Stromal cell of bone marrow (primary cell): ENCODE measurements at places on chromosomes 4 and X.

GRCh38 chr4:169148885-169149284 lies 121.9 kb downstream of the SH3RF1 start:
- DNase-seq, result no peak

DNA sequence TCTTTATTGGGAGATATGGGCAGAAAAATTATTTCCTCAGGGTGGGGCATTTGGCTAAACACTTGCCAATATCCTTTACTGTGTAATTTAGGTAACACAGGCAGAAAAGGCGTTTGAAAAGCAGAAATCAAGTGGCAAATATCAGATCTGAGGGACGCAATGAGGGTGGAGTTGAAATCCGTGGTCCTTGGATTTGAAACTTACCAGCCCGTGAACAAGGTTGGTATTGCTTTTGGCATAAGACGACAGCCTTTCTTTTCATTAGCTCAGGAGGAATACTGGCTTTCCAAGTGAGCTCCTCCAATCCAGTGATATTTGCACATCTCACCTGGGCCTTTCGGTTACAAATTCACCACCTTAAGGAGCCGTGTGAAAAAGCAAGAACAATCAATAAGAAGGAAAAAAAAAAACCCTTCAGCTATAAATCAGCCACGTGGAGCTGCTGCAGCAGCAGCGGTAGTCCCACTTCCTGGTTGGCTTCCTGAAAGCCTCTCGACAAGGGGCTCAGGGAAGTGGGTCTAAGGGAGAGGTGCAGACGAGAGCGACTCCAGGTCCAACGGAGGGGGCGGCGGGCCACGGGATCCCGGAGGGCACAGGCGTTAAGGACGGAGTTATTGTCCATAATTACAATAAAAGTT lies 734 bp upstream of the GALNT7 start:
- no peak for DNase-seq

DNA sequence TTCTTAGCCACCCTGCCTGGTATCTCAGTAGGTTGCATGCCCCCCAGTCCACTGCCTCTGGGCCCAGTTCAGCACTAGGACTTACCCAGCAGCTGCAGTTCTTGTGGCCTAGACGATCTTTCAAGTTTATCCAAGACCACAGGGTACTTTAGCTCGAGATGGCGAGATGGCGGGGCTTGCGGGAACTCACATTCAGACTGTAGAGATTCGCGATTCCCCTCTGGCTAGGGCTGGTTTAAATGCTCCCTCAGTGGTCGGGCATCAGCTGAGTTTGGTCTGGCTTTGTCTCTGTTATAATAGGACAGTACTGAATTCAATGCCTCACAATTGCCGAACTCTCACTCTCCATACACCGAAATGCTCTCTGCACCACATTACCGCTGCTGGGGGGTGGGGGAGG lies 18.4 kb upstream of the RFC1 start:
- DNase-seq, result no peak

DNA sequence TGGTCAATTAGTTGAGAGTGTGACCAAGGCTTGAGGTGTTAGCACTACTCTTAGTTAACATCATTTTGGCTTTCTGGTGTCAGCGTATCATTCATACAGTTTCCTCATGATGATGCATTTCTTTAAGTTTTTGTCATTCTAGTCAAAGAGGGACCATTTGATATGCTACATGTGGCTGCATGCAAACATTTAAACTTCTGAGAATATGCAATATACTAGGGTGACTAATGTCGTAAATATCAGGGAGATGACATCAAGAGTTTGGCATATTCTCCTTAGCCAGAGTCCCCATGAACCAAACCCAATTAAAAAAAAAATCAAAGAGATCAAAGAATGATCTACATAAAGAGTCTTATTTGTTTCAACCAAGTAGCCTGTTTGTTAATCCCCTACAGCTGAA lies 537.4 kb upstream of the PCDH7 start:
- DNase-seq, result no peak

DNA sequence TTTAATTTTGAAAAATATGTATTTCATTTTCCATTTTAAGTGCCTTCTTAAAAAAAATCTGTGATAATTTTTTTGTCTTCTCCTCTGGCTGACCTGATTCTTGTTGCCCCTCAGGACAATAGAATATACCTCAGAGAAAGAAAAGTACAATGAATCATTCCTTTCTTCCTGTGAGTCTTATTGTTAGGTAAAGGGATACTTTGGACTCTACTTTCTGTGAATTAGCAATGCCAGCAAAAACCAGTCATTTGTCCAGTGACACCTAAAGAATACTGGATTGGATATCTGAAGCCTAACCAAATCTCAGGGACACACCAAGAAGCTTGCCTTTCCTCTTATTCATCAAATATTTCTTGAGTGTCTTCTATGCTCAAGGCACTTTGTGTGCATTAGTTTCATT lies 102.1 kb downstream of the AREG start:
- no peak for DNase-seq

DNA sequence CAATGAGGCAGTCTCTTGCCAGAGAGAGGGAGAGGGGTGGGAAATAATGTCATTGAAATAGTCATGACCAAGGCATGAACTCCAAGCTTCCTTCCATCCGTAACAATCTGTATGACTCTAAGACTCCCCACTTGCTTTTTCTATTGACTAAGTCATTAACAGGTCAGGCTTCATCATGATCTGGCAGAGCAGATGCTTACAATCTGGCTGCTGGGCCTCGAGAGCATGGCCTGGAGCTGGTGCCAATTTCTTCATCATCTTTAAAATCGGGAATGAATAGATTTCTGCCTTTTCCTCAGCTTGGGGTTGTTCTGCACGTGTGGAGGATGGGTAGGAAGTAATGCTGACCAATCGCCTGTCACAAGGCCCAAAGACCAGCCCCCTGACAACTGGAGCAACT lies 280.6 kb upstream of the CLNK start:
- peak; percentile 7 for DNase-seq

DNA sequence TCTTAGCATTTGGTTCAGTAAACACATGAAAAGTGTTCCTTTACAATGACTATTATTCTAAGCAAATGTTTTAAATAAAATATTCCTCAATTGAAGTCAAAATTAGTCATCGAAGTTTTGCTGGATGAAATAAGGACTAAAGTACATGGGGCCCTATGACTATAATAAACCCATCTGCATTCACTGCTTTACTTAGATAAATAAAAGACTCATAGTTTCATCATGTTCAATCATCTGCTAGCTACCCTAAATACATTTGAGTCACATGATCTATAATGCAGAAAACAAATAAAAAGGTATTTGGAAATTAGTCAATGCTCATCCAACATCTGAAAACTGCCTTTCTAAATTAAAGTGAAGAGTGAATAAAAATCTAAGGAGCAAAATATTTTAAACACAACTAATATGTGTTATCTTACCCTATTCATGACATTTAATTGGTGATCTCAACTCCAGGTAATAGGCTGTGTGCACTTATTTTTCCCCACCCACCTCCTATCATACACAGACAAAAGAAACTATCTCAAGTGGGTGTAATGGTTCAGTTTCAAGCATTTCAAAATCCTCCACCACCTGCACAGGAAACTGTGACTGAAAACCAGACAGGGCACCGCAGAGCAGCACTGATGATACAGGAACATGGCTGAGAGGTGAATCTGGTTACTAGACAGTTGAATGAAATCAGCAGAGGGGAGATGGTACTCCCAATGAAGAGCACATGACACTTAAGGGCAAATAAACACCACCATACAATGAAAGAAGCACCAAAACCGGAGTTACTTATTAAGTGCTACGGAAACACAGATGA lies 78.6 kb downstream of the CAMK2D start:
- peak; percentile 39 for DNase-seq

GRCh38 chr4:58734030-58734674 lies 1624.0 kb upstream of the IGFBP7 start:
- no peak for DNase-seq

DNA sequence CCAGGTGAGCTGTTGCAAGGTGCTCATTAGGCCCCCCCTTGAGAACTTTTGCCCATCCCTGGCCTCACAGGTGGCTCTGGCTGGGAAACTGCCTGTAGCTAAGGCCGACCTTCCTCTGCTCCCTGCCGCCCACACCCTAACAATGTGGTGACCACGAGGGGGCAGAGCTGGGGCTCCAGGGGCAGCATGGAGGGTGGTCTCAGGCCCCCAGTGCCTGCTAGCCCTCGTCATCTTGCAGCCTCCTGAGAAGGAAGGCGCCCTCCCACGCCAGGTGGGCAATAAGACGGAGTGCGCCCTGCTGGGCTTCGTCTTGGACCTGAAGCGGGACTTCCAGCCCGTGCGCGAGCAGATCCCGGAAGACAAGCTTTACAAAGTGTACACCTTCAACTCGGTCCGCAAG lies 32.4 kb downstream of the ATP2B3 start:
- no peak for DNase-seq

- DNase-seq, result no peak
Measured at GRCh38 chr4:184455299-184455698, 19.1 kb downstream of the IRF2 start.

- DNase-seq, result no peak
Measured at GRCh38 chrX:40173143-40174000, 75.6 kb upstream of the BCOR start.

- DNase-seq, result no peak
Measured at GRCh38 chrX:39766855-39767254, 330.9 kb downstream of the BCOR start.

DNA sequence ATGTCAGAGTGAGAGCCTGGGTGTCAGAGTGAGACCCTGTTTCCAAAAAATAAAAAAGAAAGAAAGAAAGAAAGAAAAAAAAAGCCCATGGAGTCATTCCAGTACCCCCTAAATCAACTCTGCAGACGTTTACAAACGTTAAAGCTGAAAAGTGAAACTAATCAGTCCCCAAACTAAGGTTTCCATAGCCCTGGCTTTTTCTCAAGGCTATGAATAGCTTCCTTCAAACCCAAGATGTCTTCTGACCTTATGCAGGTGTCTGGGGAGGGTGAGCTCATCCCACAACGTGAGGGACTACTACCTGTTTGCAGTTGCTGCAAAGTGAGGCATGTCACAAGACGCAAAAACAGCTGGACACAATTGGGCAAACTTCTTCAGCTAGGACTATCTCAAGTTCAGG lies 144.0 kb downstream of the SH3KBP1 start:
- DNase-seq, result no peak

- no peak for DNase-seq
Measured at GRCh38 chr4:88357262-88357661, 21.4 kb upstream of the HERC6 start.

- DNase-seq, result no peak
Measured at GRCh38 chrX:119410854-119411253, 11.7 kb downstream of the SLC25A43 start.

DNA sequence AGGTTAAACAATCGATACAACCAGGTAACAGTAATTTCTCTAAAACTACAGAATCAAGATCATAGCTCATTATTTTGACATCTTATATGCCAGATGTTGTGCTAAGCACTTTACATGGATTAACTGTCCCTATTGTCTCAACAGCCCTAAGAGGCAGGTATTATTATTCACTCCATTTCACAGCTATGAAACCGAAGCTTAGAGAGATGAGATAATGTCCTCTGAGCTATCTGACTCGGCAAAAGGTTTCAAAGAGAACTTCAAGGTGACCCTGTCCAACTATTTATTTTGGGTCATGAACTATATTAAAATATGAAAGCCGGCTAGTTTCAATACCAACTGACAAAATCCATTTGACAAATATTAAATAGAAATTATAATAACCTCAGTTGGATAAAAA lies 10.3 kb downstream of the SLC25A5 start:
- DNase-seq, result no peak

- no peak for DNase-seq
Measured at GRCh38 chr4:55830716-55831115, 11.1 kb downstream of the EXOC1L start.

DNA sequence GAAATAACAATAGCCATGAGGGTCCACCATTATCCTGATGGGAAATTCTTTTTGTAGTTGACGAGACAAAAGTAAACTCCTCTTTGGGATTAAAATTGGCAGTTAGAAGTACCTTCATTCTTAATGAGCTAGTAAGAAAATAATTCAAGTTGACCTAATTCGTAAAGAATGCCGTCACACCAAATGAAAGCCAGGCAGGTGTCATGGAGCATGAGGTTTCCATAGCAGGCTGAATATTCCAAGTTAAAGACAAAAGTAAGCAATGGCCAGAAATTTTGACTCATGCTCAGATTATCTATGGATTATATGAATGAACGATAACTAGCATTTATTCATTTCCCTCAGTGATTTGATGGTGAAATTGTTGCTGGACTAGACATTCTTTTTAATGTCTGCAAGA lies 192.2 kb upstream of the FAT1 start:
- no peak for DNase-seq

DNA sequence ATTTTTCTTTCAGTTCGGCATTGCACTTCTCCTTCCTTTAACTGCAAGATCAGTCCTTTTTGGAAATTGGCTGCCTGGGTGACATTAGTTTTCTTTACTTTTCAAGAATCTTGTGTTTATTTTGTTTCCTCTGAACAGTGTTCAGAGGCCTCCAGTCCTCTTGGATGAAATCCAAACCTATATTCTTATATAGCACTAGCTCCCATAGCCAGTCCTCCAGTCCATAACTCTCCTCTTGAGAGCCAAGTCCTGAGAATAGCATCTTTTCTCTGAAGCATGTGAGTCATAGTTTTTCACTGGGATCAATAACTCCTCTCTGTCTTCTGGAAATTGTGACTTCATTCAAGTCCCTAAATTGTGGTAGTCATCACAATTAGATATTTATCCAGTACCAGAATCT lies 357.5 kb downstream of the RAPGEF2 start:
- DNase-seq, result no peak
